ENCODE measurements at places on chromosomes 2 and 18.

GRCh38 chr2:147910990-147911473 is 66.2 kb downstream of the ACVR2A start:
- peak; percentile 34 for DNase-seq

DNA sequence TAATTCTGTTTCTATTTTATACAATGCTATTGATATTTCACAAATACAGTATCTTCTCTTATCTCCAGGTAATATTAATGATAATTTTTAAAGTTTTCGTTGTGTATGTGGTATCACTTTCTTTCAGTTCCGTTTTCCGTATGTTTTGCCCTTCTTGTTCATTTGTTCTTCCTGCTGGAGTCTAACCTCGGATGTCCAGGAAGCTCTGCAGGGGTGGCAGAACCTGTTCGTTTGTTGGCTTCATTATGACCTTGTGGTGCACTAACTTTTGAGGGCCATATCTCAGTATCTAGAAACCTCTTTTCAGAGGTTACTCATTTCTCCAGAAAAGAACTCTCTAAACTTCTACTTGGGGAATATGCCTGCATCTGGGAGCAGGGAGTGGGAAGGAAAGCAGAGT is 134.5 kb downstream of the NBAS start:
- no peak for DNase-seq

GRCh38 chr18:48842259-48843061 is 108.3 kb downstream of the SMAD7 start:
- no peak for DNase-seq

- no peak for DNase-seq
These were observed 7.0 kb upstream of the DGUOK start for GRCh38 chr2:73919596-73920228.

- peak; percentile 76 for DNase-seq
These were observed at the start of gene LCLAT1 for GRCh38 chr2:30447149-30448045. Gene LCLAT1, plus strand, starts transcription at chr2:30447246. Its CDS starts 78,345 bp downstream, at chr2:30525591.

DNA sequence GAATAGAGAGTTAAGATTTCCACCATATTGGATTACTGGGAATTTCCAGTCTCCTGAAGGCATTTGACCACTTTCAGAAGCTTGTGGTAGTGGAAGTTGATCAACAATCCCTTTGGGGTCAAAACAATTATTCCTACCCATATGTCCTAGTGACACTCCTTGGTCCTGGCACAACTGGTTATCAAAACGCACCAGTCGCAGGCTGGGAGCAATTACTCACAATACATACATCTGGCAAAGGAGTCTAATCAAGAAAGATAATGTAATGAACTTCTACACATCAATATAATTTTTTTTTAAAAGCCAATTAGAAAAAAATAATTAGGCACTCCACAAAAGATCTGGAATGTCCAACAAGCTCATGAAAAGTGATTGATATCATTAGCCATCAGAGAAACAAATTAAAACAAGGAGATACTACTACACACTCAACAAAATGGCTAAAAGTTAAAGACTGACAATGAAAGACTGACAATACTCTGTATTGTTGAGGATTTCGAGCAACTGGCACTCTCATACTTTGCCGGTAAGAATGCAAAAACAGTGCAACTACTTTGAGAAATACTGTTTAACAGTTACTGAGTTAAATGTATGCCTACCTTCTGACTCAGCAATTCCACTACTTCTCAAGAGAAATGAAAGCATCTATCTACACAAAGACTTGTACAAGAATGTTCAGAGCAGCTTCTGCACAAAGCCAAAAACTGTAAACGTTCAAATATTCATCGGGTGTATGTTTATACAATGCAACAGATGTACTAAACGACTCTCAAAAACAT is 2.0 kb downstream of the INO80C start:
- no peak for DNase-seq

DNA sequence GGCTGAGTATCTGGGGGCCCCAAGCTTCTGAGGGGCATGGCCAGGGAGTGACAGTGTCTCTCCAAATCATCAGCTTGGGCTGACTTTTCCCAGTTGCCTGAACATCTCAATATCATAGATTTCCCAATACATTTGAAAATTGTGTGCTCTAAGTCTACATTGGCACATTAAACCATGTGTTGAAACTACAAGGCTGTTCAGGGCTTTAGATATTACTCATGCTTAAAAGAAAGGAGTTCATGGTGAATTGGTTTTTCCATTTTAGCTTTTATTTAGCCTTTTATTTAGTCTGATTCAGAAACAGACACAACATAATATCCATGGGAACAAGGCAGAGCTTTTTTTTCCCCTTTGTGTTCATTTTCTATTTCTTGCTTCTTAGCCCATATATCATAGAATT is 49.9 kb upstream of the GALR1 start:
- DNase-seq: no peak

GRCh38 chr2:51981783-51982182 is 949.9 kb upstream of the NRXN1 start:
- DNase-seq: no peak

- DNase-seq: no peak
These were observed 2045.3 kb upstream of the PIK3C3 start for GRCh38 chr18:39909706-39910105.

Measured in NCI-H774 (cell line).